Fibroblast of skin of abdomen (primary cell): ENCODE measurements at places on chromosomes 16 and 17.

DNA sequence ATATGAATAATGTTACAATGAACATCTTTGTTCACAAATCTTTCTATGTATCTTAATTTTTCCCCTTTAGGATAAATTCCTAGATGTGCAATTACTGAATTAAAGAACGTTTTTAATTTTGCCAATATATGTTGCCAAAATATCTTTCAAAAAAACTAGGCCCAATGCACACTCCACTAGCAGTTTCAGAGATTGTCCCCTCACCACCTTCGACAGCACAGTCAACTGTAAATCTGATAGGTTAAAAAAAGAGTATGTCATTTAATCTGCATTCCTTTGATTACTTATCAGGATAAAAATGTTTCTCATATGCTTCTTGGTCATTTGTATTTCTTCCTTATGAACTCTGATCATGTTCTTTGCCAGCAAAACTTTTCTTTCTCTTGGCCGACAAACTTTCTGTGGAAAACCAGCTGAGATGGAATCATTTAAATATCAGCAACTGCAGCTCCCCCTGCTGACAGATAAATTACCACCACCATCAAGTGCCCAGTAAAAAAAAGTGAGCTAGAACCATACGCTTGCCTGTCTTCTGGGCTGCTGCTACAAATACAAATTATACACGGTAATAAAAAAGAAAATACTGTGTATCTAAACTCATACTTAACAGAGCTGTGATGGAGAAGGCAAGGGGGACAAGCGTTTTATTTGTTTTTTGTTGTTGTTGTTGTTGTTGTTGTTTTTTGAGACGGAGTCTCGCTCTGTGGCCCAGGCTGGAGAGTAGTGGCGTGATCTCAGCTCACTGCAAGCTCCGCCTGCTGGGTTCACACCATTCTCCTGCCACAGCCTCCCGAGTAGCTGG is 19.6 kb upstream of the KANSL1 start:
- peak; percentile 85 for DNase-seq

- DNase-seq = no peak
Observed at GRCh38 chr17:57803021-57803420, 46.8 kb downstream of the MRPS23 start.

GRCh38 chr17:73404246-73404645 is 92.4 kb upstream of the CDC42EP4 start:
- DNase-seq = no peak

DNA sequence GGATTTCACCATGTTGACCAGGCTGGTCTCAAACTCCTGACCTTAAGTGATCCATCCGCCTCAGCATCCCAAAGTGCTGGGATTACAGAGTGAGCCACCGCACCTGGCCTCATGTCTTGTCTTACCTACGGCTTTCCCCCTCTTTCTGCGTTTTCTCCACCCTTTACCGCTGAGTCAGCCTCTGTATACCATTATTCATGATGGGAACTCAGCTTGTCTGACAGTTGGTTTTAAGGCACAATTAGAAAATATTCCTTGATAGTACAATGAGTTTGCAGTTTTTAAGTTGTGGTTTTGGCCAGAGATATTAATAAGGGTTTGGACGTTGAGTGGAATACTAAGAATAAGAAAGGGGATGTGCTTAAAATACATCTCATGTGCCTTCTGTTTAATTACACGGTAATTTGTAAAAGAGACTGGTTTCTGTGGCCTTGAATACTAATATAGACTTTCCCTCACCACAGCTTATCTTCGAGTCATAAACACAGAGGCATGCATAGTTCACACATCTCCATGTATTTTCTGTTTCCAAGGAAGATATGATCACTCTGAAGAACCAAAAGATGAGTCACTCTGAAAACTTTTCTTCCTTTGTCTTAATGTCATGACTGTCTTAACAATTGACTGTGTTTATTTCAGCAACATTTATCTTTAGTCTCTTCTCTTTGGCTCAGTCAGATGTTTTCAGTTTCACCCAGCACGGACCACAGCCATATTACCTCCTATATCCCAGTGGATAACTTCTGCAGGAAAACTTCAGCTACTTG is 54.4 kb downstream of the PITPNC1 start:
- peak; percentile 83 for DNase-seq

- DNase-seq = no peak
Observed at GRCh38 chr16:65421596-65421995, 299.7 kb upstream of the CDH11 start.

DNA sequence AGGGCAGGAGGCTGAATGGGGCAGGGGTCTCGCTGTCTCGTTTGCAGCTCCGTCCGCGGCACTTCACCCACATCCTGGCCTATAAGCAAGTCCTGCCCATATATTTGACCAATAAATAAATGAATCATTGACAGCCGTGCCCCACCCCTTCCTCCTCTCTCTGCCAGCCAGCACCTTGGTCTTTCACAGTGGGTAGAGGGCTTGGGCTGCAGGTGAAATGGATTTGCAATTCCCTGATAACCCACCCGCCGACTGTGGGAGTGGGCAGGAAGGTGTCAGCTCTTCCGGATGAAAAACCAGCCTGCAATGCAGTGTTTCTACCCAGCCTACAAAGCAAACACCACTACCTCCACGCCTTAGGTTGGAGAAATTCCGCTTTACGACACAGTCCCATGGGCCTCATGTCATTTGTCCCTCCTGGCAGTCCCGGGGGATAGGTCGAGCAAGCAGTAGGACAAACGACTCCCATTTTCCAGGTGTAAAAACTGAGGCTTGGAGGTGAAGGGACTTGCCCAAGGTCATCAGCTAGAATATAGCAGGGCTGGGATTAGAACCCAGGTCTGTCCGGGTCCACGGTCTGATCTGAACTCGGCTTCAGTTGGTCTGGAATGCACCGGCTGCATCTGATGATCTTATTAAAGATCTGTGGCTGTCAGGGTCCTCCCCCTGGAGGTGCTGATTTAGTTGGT is 79.0 kb downstream of the ABCC1 start:
- DNase-seq = no peak

DNA sequence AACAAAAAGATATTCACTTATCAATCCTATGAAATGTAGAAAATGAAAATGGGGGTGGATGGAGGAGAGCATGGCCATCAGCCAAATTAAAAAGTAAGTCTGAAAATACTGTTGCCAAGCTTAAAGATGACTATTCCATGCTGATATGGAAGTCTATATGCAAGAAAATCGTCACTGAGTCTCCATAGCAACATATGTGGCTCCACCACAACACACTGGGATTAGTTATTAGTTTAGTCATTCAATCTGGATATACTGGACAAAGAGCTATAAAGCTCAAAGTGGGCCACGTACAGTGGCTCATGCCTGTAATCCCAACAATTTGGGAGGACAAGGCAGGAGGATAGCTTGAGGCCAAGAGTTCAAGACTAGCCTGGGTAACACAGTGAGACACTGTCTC is 24.7 kb upstream of the PSMD7 start:
- DNase-seq = no peak

DNA sequence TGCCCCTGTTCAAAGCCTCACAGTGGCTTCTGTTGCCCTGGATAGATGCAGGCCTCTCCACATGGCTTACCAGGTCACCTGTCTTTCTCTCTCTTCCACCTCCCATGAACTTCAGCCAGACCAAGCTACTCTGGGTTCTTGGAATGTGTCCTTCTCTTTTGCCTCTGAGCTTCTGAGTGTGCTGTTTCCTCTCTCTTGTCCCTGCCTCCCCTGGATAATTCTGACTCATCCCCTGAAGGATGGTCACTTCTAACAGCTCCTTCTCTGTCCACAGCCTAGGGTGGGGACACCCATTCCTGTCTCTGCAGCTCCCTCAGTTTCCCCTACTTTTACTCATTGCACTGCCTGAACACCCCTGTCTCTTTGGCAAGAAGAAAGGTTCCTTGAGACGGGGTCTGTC is 2.9 kb downstream of the GUCY2D start:
- DNase-seq = no peak

GRCh38 chr17:82440469-82440981 is 10.0 kb downstream of the CYBC1 start:
- DNase-seq = no peak

- DNase-seq = peak; percentile 60
Observed at GRCh38 chr16:30065943-30066760, 592 bp downstream of the ALDOA start.

DNA sequence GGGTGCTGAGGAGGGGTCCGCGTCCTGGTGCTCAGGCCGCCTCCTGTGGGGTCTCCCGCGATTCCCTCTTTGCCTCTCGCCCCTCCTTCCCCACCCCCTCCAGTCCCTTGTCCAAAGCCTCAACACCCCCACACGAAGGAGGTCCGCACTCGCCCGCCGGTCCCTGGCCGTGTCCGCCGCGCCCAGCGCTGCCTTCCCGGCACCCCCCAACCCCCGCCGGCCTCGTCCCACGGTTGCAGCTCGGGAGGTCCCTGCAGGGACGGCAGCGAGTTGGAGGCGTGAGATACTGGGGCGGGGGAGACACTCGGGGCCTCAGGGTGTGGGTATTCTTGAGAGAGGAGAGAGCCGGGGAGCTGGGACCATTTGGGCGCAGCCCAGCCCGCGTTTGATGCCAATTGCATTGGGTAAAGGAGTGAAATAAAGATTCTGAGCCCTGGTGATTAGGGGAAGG is 468 bp downstream of the FLYWCH2 start:
- DNase-seq = peak; percentile 6

GRCh38 chr17:46787478-46787877 is 31.0 kb downstream of the WNT3 start:
- DNase-seq = no peak

GRCh38 chr16:54585998-54586340 is 299.4 kb upstream of the IRX3 start:
- peak; percentile 18 for DNase-seq

GRCh38 chr17:39244016-39244599 is 18.4 kb upstream of the STAC2 start:
- DNase-seq = no peak

DNA sequence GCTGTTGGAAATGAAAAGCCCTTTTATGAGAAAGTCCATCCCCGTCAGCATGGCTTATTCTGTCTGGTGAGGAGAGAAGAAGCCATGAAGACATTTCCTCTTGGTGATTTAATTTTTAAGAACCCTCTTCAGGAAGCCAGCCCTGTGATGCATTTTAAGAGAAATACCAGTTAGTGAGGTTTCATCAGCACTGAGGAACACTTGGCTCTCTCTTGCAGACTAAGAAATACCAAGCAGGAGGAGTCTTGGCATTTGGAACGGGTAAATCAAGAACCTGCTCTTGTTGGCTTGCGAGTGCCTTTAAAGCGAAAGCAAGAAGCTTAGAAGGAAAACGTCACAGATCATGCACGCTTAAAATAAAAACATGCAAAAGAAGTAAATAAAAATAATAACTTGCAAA is 17.5 kb downstream of the RAB11FIP3 start:
- no peak for DNase-seq

GRCh38 chr17:20992416-20992815 is 50.4 kb downstream of the USP22 start:
- DNase-seq = no peak

DNA sequence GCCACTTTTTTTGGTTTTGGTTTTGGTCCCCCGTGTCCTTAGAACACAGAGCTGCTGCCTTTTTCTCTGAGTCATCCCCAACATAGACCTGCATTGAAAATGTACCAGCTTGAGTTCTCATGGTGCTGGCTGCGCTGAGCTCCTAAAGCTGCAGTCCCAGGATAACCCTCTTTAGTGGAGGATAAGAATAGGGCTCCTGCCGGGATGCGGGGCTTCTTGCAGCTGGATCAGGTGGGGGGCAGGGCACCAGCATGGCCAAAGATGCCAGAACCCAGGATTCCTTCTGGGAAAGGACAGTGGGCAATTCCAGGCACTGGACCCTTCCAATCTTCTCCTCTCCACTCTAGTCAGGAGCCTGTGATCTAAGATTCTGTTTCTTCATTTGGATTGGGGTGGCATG is 8.3 kb upstream of the CLUH start:
- DNase-seq = no peak

- DNase-seq = no peak
Observed at GRCh38 chr16:87516361-87516760, 23.5 kb upstream of the ZCCHC14 start.

- DNase-seq = peak; percentile 5
Observed at GRCh38 chr17:51397361-51398127, 137.2 kb downstream of the UTP18 start.

DNA sequence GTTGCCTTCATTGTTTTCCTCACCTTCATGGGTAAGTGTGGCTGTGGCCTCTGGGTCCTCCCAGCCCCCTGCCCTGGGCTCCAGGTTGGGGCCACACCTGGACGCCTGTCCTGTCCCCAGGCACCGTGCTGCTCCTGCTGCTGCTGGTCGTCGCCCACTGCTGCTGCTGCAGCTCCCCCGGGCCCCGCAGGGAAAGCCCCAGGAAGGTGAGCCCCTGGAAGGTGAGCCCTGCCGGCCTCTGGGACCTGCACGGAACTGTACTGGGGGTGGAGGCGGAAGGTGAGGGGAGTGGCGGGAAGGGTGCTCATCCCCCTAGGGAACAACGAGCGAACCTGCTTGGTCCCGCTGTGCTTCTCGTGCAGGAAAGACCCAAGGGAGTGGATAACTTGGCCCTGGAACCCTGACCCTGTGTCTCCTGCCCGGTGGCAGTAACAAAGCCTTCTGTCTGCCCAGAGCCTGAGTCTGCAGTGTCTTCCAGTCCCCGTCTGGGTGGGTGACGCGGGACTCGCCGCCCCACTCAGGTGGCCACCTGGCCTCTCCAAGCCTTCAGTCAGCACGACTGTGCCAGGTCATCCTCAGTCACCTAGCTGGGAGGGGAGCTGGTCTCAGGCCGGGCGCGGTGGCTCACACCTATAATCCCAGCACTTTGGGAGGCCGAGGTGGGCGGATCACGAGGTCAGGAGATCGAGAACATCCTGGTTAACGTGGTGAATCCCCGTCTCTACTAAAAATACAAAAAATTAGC is 831 bp downstream of the SMIM22 start:
- no peak for DNase-seq

DNA sequence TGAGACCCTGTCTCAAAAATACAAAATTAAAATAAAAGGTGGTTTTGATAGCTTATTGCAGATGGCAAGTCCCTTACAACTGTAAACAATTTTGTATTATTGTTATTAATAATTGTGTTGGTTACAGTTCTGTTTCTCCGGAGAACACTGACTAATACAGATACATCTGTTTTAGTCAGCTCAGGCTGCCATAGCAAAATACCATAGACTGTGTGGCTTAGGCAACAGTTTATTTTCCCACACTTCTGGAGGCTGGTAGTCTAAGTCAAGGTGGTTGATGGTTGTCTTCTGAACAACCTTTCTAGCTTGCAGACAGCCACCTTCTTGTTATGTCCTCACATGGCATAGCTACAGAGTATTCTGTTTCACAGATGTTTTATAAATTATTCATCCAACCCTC is 14.2 kb upstream of the IL21R start:
- DNase-seq = no peak

- DNase-seq = no peak
Observed at GRCh38 chr16:29158785-29159184, 173.9 kb downstream of the LAT start.
